ENCODE measurements at places on chromosomes 13 and 19. TPM values are rescaled to one million over a fixed set of nuclear protein-coding genes. Genes with fewer than 3 reads are reported as not detected.

GRCh38 chr13:99347911-99348451, 40.8 kb upstream of the GPR183 start:
- no peak for DNase-seq

DNA sequence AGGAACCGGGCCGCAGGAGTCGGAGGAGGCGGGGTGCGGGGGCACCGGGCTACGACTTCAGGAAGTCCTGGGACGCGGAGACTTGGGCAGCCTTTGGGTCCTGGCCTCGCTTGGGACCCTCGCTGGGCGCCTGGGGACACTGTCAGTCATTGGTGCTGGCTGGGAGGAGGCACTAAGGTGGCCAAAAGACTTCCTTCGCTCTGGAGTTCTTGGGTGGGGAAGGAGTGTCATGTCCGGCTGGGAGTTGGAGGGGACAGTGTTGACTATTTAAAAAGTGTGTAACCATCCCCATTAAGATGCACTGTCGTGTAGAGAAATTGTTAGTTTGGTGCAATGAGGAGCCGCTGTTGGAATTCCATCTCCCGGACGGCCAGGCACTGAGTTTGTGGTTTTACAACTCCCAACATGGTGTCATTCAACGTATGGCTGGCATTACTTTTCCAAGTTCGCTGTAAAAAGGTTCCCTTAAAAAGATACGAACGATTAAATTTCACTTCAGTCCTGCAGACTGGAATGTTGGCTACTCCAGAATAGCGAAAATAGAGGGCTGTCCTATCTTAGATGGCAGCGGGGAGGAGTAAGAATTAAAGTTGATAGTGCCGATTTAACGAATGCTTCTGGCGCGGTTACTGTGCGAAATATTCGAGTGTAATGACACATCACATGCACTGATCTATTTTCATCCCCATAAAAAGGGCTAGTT, 776 bp downstream of the DNAJC3 start:
- peak; percentile 38 for DNase-seq

GRCh38 chr19:12090807-12091206, 26.3 kb downstream of the ZNF844 start:
- peak; percentile 77 for DNase-seq

DNA sequence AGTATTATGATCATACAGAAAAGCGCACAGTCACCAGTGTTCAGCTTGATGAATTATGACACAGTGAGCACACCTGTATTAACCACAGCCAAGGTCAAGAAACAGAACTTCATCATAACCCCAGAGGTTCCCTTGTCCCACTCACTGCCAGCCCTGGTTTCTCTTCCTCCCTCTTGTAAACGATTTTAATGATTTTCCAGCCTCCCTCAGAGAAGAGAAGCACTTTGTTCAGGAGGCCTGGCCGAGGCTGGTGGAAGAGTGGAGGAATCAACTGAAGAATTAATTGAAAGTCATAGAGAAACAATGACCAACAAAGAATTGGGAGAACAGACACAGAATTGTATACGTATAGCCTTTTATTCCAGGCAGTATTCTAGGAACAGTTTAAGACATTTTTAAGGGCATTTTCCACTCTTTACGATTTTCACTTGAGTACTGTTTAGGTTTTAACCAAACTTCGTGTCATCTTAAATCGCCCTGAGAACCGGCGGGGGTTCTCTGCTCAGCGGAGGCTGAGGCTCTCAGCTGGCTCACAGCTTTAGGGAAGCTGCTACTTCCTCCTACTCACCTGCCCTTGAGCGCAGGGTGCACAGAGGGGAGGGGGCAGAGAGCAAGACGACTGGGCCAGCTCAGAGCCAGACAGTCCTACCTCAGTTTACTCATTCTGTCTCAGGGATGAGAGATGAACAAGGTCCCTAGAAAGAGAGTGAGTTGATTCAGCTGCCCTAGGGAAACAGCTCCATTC, 108.6 kb downstream of the AKAP11 start:
- DNase-seq: no peak

DNA sequence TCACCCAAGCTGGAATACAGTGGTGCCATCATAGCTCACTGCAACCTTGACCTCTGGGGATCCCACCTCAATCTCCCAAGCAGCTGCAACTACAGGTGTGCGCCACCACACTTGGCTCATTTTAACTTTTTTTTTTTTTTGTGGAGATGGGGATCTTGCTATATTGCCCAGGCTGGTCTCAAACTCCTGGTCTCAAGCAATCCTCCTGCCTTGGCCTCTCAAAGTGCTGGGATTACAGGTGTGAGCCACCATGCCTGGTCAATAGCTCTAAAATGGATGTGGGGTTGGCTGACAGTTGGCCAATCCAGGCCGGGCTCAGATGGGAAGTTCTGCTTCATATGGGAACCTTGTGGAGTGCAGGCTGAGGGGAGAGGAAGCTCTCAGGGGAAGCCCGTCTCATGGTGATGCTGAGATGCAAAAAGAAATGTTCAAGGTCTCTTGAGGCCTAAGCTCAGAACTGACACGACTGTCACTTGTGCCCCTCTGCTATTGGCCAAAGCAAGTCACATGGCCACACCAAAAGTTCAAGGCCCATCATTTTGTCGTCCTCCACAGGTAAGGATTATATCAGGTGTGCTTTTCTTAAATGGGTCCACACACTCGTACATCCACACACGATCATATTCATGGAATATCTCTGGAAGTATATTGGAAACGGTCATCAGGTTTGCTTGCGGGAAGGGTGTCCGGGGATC, 6.8 kb upstream of the KLC3 start:
- no peak for DNase-seq

DNA sequence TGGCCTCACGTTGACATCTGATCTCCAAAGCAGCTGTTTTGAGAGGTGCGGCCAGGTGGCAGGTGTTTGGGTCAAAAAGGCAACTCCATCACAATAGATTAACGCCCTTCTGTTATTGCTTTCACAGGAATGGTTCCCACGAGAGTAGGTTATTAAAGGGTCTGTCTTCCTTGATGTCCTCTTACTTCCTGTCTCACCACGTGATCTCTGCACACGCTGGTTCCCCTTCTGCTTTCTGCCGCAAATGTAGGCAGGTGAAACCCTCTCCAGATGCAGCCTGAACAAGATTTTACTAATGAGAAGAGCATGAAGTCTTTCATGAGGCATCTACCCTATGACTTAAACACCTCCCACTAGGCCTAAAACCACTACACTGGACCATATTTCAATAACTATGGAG, 22.8 kb upstream of the ZNF564 start:
- no peak for DNase-seq

DNA sequence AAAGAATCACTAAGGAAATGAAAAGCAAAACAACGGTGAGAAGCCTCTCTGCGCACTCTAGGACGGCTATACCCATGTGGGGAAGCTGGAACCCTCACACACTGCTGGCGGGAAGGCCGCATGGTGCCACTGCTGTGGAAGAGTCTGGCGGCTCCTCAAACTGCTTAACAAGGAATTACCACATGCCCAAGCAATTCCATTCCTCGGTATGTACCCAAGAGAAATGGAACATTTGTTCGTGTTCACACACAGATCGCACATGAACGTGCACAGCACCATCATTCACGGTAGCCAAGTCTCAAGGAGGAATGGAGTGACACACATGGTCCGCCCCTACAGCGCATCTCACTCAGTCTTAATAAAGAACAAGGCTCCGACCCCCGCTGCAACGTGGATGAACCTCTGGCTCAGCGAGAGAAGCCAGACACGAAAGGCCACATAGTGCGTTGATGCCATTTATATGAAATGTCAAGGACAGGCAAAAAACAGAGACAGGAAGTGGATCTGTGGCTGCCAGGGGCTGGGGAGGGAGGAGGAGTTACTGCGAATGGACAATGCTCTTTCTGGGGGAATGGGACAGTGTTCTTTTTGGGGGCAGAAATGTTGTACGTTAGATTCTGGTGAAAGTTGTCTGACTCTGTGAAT, 7.6 kb downstream of the CAPS start:
- no peak for DNase-seq

- DNase-seq: peak; percentile 62
Measured at GRCh38 chr13:46598140-46598819, 45.3 kb downstream of the LRCH1 start.

- DNase-seq: no peak
Measured at GRCh38 chr19:39970425-39970674, 615 bp upstream of the PSMC4 start.

Gene NECTIN2
- 118 TPM for total RNA-seq

Gene PHF11
- 7.3 TPM for total RNA-seq

DNA sequence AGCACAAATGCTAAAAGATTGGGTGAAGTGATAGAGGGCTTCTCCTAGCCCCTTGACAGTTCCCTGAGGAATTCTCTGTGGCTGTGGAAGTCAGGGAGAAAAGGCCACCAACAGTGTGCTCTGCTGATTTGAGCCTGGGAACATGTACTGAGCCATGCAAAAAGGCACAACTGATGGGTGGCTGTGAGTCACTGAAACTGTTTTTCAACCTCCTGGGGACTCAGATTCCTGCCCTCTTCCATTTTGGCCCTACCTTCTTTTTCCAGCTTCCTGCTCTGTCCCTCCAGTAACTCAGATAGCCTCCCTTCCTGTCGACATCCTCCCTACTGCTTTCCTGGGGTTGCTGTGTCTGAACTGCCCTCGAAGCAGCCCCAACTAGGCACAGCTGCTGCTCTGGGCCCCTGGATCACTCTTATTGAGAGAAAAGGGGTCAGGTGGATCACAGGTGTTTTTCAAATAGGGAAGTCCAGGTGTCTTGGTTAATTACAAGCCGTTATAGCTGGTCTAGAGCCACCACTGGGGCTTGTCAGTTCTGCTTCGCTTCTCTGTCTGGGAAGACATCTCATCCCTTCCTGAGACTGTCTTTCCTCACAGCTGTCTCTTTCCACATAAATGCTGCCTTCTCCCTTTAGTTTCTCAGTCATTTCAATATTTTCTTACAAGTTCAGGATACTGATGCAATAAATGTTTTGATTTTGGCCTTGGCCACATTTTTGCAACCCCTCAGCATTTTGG, 13.7 kb downstream of the FAM124A start:
- no peak for DNase-seq

DNA sequence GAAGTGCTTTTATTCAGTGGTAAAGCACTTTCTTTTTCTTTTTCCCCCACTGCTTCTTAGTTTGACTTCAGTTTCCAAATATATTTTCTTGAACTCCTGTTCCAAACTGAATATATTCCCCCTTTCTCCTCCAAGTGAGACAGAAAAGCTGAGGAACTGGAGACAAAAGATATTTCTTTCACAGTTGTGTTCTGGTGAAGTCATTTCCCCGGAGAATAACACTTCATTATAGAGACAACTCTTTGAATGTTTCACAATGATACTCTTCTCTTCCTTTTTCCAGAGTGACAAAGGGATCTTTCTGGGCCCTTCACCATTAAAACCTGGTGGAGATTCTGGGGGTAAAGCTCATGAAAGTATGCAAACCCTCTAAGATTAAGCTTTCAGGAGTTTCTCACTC, 860.8 kb upstream of the SLITRK5 start:
- no peak for DNase-seq

DNA sequence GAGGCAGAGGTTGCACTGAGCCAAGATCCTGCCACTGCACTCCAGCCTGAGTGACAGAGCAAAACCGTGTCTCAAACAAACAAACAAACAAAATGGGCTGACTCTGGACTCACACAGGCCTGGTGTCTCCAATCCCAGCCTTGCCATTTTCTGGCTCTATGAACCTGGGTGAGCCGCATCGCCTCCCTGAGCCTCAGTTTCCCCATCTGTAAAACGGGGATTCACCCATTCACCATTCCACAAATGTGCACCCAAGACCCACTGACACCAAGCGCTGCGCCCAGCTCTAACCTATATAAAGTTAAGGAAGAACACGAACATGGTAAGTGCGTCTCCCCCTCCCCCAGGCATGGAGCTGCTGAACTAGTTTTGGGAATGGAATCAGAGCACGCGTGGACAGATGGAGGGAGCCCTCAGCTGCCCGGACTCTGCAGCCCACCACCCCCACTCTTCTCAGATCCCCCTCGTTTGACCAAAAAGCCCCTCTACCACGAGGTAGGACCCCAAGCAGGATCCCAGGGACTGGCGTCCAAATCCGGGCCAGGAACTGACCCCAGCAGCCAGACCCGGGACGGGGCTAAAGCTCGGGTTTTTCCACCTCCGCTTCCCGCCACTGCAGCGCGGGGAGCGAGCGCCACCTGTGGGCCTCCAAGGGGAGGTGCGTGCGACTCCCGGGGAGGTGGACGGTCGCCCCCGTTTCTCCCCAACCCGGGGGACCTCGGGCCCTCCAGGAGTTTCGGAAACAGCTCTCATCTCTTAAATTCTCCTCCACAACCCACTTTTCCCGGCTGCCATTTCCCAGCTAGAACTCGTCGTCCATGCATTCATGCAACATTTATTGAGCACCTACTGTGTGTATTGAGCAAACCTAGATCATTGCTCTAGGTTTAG, 33.0 kb upstream of the ADGRE5 start:
- peak; percentile 76 for DNase-seq

DNA sequence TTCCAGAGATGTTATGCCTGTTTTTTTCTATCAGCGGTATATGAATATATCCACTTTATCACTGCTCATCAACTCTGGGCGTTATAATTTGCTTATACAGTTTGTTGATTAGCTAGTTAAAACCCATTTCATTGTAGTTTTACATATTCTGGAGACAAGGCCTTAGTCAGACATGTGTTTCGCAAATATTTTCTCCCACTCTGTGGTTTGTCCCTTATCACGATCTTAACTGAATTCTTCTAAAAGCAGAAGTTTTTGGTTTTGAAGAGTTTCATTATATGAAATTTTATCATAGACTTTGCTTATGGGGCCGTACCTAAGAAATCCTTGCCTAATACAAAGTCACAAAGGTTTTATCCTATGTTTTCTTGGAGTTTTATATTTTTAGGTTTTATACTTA, 84.6 kb downstream of the FRY start:
- DNase-seq: no peak

Gene MISP3
- not detected for total RNA-seq

GRCh38 chr13:76851961-76852360, 34.2 kb downstream of the KCTD12 start:
- no peak for DNase-seq

Gene ZNF420
- total RNA-seq: 5.7 TPM

GRCh38 chr19:44726465-44726864, 22.0 kb upstream of the BCL3 start:
- no peak for DNase-seq

Gene SELENOV
- total RNA-seq: not detected

GRCh38 chr19:48489608-48490216, 20.5 kb downstream of the CYTH2 start:
- DNase-seq: peak; percentile 58

Gene SIGLEC9
- 0.20 TPM for total RNA-seq

DNA sequence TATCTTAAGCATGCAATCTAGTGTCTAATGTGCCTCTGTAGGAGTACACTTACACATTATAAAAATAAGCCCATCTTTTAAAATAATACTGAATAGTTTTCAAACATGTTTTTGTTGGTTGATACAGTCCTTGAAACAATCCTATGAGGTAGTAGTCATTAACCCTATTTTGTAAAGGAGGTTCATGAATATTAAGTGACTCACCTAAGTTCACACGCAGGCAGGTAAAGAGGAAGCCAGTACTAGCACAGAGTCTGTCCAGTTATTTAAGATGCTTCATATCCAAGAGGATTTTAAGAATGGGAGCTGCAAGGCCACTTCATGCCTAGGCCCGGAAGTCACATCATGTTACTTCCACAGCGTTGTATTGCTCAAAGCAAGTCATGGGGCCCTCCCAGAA, 121.0 kb upstream of the MAB21L1 start:
- no peak for DNase-seq

GRCh38 chr13:71610876-71611275, 256.1 kb downstream of the DACH1 start:
- no peak for DNase-seq

GRCh38 chr19:2888731-2889224, 11.9 kb upstream of the ZNF57 start:
- DNase-seq: peak; percentile 53
